Neural crest cell (in vitro differentiated cells): ENCODE measurements at places on chromosomes 11 and 22.

GRCh38 chr11:19349340-19350025, 108.7 kb upstream of the E2F8 start:
- no peak for DNase-seq

- no peak for DNase-seq
Measured at GRCh38 chr11:57487021-57487778, 26.9 kb downstream of the RTN4RL2 start.

GRCh38 chr22:36224245-36224644, 15.1 kb downstream of the APOL2 start:
- DNase-seq, result no peak

GRCh38 chr11:132501356-132501755, 1030.9 kb downstream of the OPCML start:
- DNase-seq, result no peak

- DNase-seq, result peak; percentile 6
Measured at GRCh38 chr11:100575860-100576717, 111.0 kb upstream of the ARHGAP42 start.

DNA sequence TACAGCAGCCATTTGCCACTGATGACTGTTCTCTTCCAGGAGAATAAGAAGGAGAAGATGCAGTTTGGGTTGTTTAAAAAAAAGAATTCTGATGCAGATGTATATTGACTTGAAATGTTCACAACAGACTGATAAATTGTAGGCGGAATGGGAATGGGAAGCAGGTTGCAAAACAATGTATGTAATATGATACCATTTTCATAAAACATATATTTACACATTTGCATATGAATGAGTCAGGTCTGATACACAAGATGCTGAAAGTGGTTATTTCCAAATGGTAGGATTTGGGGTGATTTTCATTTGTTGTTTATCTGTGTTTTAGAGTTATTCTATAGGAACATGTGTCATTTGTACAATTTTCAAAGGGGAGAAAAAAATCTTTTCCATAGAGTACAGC, 9.0 kb upstream of the RCN1 start:
- DNase-seq, result no peak

- no peak for DNase-seq
Measured at GRCh38 chr22:24867323-24868022, 61.5 kb downstream of the SGSM1 start.

DNA sequence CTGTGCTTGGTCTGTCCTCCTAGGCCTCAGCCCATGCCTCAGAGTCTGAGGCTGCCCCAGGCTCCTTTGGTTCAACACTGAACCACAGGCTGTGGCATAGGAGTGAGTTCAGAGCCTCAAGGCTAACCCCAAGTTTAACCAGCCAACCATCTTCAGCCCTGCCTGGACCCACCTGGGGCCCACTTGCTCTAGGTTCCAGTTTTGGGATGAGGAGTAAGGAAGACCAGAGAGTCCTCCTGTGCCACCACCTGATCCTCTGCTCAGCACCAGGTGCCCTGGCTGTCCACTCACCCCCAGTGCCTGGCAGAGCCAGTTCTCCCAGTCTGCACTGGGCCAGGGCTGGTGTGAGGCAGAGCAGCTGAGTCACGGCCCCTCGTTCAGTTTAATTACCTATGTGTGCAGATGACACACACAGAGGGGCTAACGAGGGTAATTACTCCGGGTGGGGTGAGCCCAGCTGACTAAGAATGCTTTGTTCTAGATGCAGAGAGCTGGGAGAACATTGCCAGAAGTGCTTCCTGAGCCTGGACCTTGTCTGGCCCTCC, 12.0 kb upstream of the TMPRSS13 start:
- DNase-seq, result no peak

GRCh38 chr11:27158456-27159334, 118.1 kb downstream of the BBOX1 start:
- peak; percentile 38 for DNase-seq

DNA sequence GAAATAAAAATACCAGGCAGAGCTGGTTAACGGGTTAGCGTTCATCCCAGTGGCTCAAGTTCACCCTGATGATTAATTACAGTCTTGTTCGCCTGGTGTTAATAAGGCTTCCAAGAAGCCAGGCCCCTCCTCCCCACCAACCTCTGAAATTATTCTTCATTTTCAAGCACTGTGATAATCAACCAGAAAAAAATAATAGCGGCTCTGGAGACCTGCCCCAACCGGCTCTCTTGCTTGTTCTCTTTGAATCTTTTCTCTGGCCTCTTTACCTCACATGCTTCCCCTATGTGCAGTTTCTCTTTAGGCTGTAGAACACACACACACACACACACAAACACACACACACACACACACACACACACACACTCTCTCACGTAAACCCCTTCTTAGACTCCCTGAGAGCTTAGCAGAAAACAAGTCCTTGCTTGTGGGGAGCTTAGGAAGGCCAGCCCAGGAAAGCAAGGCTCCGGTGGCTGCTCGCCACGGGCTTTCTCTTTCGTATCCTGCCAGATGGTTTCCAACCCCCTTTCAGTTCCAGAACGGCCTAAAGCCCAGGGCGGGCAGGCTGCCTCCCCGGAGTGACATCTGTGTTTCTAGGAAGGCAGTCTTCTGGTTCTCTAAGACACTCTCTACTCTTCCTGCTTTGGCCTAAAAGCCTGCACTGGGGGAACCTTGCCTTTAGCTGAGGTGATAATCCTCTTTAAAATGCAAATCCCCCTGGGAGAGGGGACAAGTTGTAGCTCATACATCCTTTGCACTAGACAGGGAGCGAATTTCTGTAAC, 106.4 kb upstream of the SESN3 start:
- peak; percentile 4 for DNase-seq

- DNase-seq, result no peak
Measured at GRCh38 chr11:30365793-30366517, 43.1 kb downstream of the ARL14EP start.

- DNase-seq, result no peak
Measured at GRCh38 chr22:19868773-19869471, 14.2 kb upstream of the GNB1L start.

- peak; percentile 3 for DNase-seq
Measured at GRCh38 chr22:45164270-45165088, 754 bp downstream of the NUP50 start.

DNA sequence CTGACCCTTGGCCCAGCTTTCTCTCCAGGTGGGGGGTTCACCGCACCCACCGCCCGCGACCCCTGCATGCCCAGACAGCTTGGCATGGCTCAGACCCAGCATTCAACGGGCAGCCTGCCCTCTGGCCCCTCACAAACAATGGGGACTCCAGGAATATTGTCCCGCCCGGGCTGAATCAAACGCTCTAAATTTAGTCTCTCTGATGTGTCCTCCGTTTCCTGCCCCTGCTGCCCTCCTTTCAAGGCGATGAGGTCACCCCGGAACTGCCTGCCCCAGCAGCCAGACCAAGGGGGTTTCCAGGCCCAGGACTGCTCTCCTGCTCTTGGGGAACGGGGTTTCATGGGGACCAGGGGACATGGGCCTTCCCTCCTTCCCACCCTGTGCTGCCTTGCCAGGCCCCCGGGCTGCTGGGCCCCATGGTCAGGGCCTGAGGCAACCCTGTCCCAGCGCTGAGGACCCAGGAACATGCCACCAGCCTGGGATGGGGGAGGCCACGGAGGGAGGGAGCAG, 10.1 kb upstream of the PDGFB start:
- no peak for DNase-seq

DNA sequence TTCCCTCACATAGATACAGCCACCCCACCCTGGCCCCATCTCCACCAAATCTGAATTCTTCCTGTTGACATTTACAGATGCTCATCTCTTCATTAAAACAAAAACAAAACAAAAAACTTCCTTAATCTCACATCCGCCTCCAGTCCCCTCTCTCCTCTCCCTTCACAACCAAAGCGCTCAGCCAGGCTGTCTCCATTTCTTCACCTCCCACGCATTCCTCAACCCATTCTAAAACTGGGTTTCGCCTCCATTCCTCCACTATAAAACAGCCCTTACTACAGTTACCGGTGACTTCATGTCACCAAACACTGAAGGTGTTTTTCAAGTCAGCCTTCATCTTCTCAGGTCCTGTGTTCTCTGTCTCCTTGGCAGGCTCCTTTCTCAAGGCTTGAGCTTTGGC, 9.6 kb downstream of the BACE1-AS start:
- DNase-seq, result no peak

GRCh38 chr11:34987617-34988016, 71.2 kb downstream of the PDHX start:
- DNase-seq, result no peak

GRCh38 chr22:39353346-39353745, 3.6 kb downstream of the SYNGR1 start:
- no peak for DNase-seq

DNA sequence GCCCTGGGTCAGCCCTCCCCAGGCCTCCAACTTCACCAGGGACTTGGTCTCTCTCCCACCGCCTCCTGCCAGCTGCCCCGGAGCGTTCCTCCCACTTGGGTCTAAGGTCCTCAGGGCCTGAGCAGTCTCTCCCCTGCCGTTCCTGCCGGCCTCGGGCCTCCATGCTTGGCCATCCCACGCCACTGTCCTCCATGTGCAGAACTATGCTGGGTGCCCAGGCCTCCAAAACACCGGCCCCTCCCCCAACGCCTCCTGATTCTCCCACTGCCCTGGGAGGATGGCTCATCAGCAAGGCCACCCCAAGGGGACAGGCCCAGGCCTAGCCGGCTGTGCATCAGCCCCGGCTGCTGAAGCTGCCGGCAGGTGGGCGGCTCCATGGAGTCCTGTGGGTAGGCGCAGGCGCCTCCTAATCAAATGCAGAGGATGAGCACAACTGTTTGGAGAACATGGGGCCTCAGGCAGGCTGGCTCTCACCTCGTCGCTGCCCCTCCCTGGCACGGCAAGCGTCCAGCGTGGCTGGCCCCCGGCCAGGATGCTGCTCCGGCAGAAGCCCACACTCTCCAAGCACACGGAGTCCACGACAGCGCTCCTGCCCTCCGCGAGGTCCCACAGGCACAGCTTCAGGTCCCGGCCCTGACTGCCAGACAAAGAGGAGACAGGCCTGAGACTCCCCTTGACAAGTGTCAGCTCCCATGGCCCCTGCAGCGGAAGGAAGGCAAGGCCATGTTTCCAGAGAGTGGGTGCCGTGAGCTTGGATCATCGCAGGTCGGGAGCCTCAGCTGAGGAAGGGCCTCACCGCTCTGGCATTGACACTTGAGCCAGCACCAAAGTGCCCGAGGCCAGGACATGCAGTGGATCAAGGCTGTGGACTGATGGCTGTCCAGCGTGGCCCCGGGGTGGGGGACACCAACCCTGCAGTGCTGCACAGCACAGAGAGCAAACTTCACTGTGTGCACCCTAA, 42.6 kb downstream of the GNB1L start:
- no peak for DNase-seq

GRCh38 chr11:30553521-30554110, 32.5 kb downstream of the MPPED2 start:
- DNase-seq, result no peak

- DNase-seq, result peak; percentile 35
Measured at GRCh38 chr11:74683279-74683871, 47.9 kb downstream of the CHRDL2 start.

DNA sequence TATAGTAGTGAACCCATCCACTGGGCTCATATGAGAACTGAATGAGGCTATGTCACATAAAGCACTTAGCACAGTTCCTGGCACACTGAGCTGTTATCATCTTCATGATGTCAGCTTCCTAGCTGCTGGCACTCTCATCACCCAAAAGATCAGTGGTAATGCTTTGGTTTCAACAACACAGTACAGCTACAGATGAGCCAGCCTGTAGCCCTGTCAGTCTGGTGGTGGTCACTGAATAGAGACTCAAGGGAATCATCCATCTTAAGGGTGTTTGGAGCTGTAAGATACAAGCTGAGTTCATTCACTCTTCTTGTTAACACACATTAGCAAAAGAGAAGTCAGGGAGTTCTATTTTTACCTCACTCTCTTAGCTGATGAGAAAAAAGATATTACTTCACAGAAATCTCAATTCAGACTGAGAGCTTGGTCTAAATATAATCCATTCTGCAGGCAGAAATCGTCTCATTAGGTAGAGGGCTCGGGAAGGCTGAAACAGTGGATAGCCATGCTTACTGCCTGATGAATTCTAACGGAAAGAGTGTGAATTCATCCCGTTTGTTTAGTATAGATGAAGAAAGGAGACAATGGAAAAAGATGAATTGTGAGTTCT, 6.3 kb upstream of the SLC1A2 start:
- no peak for DNase-seq

DNA sequence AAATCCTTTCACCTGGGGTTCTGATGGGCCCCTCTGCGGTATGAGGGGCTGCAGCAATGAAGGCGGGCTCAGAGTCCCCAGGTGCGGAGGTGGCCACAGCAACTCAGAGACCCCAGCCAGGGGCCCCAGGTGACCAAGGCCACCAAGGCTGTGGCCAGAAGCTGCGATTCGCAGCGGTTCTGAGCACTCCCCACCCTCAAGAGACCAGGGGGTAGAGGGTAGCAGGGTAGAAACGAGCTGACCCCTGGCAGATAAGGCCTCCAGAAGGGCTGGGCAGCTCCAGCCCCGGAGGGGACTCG, 948 bp downstream of the TNKS1BP1 start:
- DNase-seq, result no peak

DNA sequence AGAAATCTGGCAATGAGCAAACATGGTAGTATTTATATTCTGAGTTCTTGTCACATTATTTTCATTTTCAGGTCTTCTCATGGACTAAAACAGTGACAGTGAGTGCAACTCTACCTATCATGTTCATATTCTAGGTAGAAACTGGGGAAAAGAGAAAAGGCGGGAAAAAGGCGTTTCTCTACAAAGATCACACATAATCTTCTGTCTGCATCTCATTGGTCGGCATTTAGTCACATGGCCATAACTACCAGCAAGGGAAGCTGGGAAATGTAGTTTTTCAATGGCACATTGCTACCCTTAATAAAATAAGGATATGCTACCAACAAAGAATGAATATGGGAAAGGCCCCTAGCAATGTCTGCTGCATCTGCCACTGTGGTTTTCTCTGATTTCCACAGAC, 57.6 kb upstream of the B3GAT1 start:
- DNase-seq, result no peak

- no peak for DNase-seq
Measured at GRCh38 chr11:133934096-133934495, 22.7 kb downstream of the IGSF9B start.

DNA sequence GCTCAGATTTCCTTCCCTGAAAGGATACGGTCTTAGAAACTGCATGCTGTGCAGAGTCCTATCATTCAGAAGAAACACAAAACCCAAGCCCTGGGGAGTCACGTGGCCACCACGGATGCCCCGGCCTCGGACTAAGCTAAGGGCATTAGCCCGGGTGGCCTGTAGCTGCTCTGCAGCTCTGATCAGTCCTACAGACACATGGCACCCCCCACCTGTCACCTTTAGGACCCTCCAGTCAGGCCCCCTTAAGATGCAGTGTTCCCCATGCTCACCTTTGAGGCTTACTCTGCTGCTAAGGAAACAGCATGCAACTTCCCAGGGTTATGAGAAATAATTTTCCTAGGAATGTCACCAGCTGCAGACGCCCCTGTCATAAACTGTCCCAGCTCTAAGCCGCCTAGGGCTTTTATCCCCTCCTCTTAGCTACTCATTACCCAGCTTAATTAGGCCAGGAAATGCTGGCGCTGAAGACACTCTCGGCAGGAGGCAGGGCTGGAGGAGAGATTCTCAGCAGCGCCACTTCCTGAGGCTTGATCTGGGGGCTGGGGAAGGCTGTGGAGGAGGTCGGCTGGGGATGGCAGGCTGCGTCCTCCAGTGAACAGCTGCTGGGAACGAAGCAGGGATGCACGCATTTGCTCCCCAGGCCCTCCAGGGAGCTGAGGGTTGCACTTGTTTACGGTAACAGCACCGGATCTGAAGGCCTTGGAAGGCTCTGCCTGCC, 47.2 kb upstream of the ADA2 start:
- peak; percentile 8 for DNase-seq

GRCh38 chr11:134510233-134511040, 98.4 kb upstream of the B3GAT1 start:
- DNase-seq, result no peak
